ENCODE measurements at places on chromosomes 5 and 9. TPM values are rescaled to one million over a fixed set of nuclear protein-coding genes. Genes with fewer than 3 reads are reported as not detected.

- H3K36me3 ChIP-seq: peaks cover 29% of the 10 kb centered on the region
- no peaks in the 10 kb centered on the region for H3K4me1 ChIP-seq
- H3K4me3 ChIP-seq: no peak overlapping the region
- H3K27ac ChIP-seq: no peak overlapping the region
Measured at GRCh38 chr5:64971513-64971912, 202.8 kb downstream of the CWC27 start.

GRCh38 chr9:38434853-38435252, 10.6 kb upstream of the IGFBPL1 start:
- no peak for DNase-seq
- H3K36me3 ChIP-seq: no peaks in the 10 kb centered on the region
- no peak overlapping the region for H3K4me3 ChIP-seq
- no peaks in the 10 kb centered on the region for H3K27me3 ChIP-seq
- no peak overlapping the region for H3K27ac ChIP-seq

- peaks cover 19% of the 10 kb centered on the region for H3K4me1 ChIP-seq
- H3K36me3 ChIP-seq: no peaks in the 10 kb centered on the region
- no peak overlapping the region for H3K4me3 ChIP-seq
Measured at GRCh38 chr9:111179577-111179976, 141.3 kb upstream of the LPAR1 start.

DNA sequence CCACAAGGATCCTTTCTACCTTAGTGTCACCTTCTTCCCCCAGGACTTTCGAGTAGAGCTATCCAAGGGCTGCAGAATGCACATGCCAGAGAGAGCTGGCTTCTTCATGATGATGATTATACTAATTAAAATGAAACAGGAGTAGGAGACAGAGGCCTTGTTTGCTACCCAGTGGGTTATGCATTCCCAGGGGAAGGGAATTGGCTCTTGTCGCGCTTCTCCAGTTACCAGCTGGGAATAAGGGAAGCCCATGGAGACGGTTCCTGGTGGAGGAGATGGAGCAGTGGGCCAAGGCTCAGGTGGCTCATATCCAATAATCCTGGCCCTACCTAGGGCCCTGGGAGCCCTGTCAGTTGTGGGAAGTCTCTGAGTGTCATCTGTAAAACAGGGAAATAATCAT, 65.1 kb downstream of the WWC1 start:
- H3K4me3 ChIP-seq: no peak overlapping the region
- H3K27ac ChIP-seq: no peak overlapping the region
- H3K27me3 ChIP-seq: no peaks in the 10 kb centered on the region

DNA sequence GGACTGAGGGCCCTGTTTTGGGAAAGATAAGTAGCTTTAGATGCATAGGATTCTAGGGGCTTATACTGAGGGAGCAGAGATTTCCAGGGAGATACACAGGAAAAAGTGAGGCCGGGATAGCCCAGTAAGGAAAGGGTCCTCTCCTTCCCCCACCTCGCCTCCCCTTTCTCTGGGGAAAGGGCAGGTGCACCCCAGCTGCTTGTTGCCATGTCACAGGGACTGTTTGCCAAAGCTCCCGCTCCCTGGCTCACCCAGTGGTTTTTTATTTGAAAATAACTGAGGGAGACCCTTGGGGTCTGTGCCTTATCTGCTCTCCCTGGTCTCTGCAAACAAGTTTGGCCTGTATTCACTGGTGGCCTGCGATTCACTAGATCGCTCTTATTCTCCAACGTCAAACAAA, 51.2 kb downstream of the RGS3 start:
- H3K4me1 ChIP-seq: peaks cover 20% of the 10 kb centered on the region
- no peaks in the 10 kb centered on the region for H3K27me3 ChIP-seq
- DNase-seq: no peak
- no peaks in the 10 kb centered on the region for H3K36me3 ChIP-seq
- no peak overlapping the region for H3K4me3 ChIP-seq

DNA sequence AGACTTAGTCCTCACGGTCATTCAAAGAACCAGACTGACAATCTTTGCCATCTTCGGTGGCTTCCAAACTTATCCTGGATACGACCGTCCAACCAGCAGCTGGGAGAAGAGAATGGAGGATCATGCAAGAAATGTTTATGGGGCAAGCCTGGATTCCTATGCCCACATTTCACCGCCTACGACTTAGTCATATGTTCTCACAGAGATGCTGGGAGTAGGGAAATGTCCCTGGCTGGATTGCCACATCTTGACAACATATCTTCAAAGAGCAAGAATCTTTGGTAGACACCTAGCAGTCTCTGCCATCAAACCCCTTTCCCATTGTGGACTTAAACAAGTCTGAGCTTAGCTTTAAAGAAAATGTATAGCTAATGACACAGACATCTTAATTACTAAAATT, 5.0 kb downstream of the MED7 start:
- DNase-seq: no peak
- peaks cover 14% of the 10 kb centered on the region for H3K4me1 ChIP-seq
- no peak overlapping the region for H3K27ac ChIP-seq

PCDHAC1 gene
- not detected for polyA plus RNA-seq

PCDHGB2 gene
- polyA plus RNA-seq: not detected

All from CD14-positive monocyte (primary cell).